ENCODE measurements at places on chromosomes 2 and 18.

DNA sequence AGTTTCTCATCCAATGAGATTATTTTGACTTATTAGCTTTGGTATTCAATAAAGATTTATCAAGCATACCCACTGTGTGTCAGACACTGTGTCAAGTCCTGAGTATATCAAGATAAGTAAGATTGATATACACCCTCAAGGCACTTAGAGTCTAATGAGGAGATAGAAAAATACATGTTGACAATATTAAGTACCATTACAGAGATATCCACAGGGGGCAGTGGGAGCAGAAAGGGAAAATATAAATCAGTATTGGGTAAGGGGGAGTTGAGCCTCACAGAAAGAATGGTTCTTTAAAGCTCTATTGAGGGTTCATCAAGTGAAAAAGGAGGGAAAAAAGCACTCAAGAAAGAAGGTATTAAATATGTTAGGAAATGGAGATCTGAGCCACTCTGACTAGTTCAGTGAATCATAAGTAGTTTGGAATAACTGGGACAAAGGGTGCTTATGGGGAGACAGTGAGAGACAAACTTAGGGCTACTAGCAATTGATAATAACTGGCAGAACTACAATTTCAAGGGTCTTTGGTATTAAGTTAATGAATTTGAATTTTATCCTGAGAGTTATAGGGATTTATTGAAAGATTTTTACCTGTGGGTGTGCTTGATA, 45.5 kb upstream of the SLC8A1 start:
- no peak for DNase-seq

GRCh38 chr2:96198921-96199320, 9.7 kb downstream of the STARD7 start:
- DNase-seq, result no peak

GRCh38 chr2:30305235-30305634, 73.9 kb downstream of the LBH start:
- no peak for DNase-seq

DNA sequence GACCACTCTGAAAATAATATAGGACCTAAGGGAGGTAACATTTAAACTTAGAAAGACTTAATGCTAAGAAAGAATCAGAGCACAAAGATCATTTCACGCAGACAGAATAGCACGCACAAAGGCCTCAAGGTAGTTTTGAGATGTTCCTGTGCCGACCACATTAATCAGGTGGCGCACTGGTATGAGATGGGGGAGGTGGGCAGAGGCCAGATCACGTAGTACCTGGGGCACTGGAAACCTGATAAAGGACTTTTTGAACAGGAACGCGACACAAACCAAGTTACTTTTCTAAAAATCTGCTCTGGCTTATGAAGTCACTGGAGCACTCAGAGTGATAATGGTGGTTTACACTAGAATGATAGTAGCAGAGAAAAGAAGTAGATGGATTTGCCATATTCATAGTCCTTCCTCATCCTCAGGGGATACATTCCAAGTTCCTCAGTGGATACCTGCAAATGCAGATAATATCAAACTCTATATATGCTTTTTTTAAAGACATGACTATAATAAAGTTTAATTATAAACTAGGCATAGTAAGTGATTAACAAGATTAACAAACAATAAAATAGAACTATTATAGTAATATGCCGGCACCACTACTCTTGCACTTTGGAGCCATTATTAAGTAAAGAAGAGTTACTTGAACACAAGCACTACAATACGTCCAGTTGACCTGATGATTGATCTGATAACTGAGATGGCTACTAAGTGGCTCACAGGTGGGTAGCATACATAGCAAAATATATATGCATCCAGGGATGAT, 42.6 kb upstream of the CDCA7 start:
- DNase-seq, result no peak

DNA sequence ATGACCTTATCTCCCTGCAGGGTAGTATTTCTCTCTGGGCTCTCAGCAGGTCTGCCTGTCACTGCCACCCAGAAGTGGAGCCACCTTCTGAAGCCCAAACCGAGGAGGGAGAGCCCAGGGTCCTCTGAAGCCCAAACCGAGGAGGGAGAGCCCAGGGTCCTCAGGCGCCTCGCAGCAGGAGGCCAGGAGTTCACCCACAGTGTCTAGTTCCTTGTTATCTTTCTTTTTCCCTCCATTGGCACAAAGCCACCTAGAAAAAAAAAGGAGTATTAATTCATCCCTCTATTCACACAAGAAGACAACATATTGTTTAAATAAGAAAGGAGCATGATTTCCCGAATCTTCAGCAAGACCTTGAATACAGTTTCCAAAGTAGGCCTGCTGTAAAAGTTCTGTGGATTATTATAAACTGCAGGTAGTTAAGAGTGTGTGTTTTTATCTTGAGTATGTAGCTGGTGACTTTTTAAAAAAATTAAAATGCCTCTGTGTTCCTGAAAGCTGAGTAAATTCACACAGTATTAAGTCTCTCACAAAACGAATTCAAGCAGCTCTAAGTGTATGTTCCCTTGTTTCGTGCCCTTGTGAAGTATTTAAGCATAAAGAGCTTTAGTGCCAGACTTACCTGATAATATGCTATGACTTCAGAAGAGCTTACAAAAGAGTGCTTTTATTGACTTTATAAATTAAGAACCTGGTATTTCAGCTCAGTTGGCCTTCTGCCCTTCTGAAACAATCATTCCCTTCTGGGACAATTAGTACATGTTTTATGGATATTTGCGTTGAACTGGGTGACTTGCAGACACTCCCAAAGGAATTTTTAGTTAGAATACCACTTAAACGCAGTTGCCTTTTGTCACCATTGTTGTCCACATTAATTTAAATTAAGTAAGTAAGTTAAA, 11.7 kb upstream of the GRHL1 start:
- DNase-seq, result no peak

GRCh38 chr18:63908858-63909257, 1.1 kb downstream of the SERPINB10 start:
- no peak for DNase-seq

DNA sequence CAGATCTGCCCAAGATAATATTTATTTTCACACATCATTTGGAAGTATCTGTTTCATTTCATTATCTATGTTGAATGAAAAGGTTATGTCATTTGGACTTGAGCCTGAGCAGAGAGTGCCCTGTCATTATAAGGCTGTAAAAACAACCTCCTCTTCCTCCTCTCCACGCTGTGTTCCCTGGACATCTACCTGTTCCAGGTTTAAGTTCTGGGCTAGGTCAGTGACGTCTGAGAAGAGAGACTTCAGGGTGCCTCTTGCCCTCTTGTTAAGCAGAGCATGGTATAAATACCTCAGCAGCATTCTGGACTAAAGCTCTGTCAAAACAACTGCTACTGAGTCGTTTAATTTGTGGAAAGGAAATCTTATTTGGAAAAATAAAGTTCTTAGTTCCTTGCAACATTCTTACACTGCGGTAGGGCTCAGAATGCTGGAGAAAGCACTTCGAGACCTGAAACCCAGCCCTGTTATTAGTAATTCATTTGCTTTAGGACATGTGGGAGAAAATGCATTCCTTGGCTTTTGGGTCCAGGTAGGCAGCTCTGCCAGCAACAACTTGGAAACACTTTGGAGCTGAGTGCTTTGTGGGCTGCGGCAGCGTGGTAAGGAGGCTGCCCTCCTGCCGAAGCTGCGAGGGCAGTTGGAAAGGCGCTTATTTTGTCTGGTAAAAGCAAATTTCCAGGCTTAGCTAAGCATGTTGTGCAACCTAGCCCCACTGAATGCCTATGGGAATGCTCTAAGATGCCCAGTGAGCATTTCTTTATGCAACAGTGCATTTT, 91.8 kb upstream of the NEDD4L start:
- no peak for DNase-seq

- no peak for DNase-seq
Measured at GRCh38 chr2:101466426-101466825, 8.5 kb downstream of the RFX8 start.

- peak; percentile 92 for DNase-seq
Measured at GRCh38 chr2:30447149-30448045, at the start of gene LCLAT1. Gene LCLAT1 (plus strand): TSS chr2:30447246. CDS start chr2:30525591, 78,345 bp downstream.

DNA sequence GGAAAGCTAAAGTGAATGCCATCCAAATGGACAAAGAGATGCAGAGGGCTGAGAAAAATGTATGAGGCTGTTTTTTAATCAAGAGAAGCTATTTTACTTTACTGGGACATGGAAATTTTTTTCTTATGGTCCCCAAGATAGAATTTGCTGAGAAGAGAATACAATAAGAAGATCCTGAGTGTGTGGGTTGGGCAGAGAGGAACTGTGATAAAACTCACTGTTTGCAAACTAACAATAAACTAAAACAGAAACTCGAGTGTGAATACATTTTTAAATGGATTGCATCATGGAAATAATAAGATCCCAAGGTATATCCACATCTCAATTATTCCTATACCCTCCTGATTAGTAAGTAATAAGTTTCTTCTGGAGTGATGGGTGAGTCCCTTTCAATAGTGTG, 4.4 kb downstream of the NEB start:
- DNase-seq, result no peak

DNA sequence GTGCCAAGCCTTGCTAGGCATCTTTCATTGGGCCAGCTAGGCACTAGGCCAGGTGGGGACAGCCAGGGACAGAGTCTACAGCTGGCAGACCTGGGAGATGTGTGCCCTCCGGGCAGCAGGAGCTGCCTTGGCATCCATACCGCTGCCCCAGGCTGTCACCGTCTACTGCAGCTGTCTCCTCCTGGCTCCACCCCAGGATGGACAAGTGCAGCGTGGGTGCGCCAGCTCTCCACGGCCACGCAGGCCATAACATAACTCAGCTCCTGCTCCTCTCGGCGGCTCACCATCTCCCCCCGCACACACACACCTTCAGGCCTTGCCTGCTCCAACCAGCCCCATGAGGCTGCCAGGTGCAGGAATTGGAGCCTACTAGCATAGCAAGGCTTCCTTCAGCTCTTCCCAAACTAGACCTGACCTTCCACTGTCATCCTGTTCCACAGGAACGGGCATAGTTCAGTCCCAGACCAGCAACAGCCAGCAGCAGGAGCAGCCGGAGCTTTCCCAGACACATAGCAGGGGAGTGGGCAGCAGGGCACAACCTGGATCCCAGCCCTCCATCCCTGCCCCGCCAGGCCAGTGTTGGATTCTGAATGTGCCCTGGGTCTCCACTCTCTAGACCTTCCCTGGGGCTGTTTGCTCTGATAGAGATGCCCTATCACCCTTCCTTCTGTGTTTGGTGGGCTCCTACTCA, 2.5 kb upstream of the ADRA2B start:
- DNase-seq, result no peak

DNA sequence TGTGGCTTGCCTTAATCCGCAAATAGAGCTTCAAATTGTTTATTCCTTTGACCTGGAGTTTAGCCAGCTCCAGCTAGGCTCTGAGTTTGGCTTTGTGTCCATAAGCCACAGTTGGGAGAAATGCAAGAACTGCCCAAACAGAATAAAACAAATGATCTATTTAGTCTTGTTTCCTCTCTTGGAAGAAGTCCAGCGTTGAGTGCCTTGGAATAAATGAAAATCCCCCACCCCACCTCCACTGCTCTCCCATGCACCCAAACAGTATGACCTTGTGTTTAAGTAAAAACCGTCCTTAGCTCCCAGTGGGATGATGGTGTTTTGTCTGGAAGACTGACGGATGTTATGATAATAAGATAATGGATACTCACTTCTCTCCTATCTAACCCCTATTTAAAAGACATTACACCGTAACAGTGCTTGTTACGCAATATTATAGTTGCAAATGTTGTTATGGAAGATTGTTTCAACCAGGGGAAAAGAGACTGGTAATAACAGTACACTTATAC, 3.2 kb upstream of the SERPINE2 start:
- no peak for DNase-seq

All from B cell (primary cell).